ENCODE measurements at places on chromosomes 3 and 15. TPM values are rescaled to one million over a fixed set of nuclear protein-coding genes. Genes with fewer than 3 reads are reported as not detected.

The CCK gene
- 2.2 TPM for total RNA-seq

The ATP8B4 gene
- total RNA-seq: 3.5 TPM

DNA sequence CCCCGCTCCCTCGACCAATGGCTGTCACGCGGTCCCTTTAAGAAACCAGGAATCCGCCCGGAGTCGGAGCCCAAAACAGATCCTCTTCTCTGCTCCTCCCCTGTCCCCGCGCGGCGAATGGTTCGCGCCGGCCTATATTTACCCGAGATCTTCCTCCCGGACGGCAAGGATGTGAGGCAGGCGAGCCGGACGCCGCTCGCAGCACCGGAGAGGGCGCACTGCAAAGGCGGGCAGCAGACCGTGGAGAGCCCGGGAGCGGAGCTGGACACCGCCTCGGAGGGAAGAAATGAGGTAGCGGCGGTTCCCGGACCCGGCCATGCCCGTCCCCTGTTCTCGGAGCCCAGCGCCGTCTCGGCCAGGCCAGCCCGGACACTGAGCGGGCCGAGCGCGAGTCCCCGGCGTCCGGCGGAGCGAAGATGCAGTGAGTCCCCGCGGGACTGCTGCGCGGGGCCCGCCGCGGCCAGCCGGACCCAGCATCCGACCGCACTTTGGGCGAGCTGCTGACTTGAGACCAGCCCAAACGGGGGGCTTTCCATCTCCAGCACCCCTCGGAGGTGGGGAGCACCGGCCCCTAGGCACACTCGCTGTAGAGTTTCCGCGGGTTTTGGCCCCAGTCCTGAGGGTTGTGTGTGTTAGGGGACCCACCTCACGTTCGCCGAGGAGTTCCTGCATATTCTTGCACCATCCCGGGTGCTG lies at the start of gene FAM43A:
Gene FAM43A (plus strand): TSS at position 166 of the 696 bp plus-strand sequence. CDS start 944 bp downstream, outside the sequence.
- H3K27me3 ChIP-seq: peaks cover 40% of the 10 kb centered on the region
- DNase-seq: peak; percentile 69
- no peak within 1 kb of the TSS for H3K27ac ChIP-seq
- H3K4me1 ChIP-seq: peaks cover 10% of the 10 kb centered on the region

The LXN gene
- total RNA-seq: 21.9 TPM

DNA sequence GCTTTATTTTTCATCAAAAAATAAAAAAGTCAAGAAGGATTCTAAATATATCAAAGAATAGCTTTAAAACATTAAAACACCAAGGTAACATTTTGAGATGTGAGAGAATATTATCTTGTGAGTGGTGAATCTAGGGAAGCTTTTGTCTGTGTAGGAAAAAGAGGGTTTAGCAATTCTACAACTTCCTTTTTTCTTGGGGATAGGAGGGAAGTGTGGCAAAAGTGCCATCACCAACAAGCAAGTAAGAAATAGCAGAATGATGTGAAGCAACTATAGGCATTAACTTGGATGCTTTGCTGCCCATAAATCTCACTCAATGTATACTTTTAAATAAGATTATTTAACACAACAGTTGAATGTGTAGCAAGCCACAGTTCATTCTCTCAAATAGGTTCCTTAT lies 57.8 kb upstream of the SUCLG2 start:
- no peak overlapping the region for H3K27ac ChIP-seq
- DNase-seq: no peak
- no peak overlapping the region for H3K4me3 ChIP-seq
- no peaks in the 10 kb centered on the region for H3K4me1 ChIP-seq
- no peaks in the 10 kb centered on the region for H3K27me3 ChIP-seq
- H3K36me3 ChIP-seq: no peaks in the 10 kb centered on the region

The ZNF660 gene
- 3.1 TPM for total RNA-seq

DNA sequence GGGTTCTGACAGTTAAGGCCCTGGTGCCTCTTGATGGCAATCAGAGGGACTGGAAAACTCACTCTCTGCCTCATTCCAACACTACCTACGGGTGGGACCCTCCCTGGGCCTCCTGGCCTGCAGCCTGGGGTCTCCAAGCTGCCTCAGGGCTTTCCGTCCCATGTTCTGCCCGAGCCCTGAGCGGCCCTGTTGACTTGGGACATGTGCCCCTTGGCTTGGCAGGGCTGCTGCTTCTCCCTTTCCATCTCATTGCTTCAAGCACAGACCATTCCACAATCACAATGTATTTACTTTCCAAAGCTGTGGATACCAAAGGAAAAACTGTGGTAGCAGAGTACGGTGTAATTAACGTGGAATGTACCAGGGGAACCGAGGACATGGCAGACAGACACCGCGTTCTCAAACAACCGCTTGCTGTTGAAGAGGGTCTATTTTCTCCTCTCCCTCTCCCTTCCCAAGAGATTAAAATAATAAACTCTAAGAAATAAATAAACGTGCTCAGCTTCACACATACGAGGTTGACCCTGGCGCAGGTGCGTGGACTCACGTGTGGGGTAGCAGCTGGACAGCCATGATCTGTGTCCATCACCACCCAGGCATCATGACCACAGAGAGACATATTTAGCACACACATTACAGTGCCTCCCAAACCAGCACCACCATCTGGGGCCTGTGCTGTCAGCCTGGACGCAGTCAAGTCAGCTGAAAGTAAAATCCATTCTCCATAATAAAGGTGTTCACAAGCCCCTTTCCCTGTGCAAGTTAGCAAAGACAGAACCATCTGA lies 172.0 kb downstream of the XXYLT1 start:
- H3K4me1 ChIP-seq: peaks cover 6% of the 10 kb centered on the region
- no peaks in the 10 kb centered on the region for H3K36me3 ChIP-seq
- no peaks in the 10 kb centered on the region for H3K27me3 ChIP-seq
- H3K4me3 ChIP-seq: no peak overlapping the region
- no peak overlapping the region for H3K27ac ChIP-seq

The XYLB gene
- total RNA-seq: 2.2 TPM

All from thymus (tissue), 14 donors.